ENCODE measurements at places on chromosomes 5 and 9. TPM values are rescaled to one million over a fixed set of nuclear protein-coding genes. Genes with fewer than 3 reads are reported as not detected.

Gene GABRA6
- not detected for total RNA-seq

Gene BSPRY
- 8.8 TPM for total RNA-seq

Gene KIF4B
- total RNA-seq, result 0.12 TPM

Gene C5orf58
- total RNA-seq, result not detected

Gene FOXD4L5
- 0.06 TPM for total RNA-seq

Gene TMEM174
- total RNA-seq, result 6.8 TPM

Gene SRD5A1
- 13.3 TPM for total RNA-seq

Gene RPS23
- 1,566 TPM for total RNA-seq

Gene PCDHA12
- 0.35 TPM for total RNA-seq

Gene AQP7
- 24.2 TPM for total RNA-seq

Gene LVRN
- 2.6 TPM for total RNA-seq

Gene COQ4
- total RNA-seq, result 61.0 TPM

Gene LAMC3
- 47.9 TPM for total RNA-seq

Gene CENPK
- 9.3 TPM for total RNA-seq

Gene JADE2
- total RNA-seq, result 26.9 TPM

Gene RGP1
- total RNA-seq, result 17.8 TPM

Gene CEL
- total RNA-seq, result 4.4 TPM

Gene RASEF
- 6.1 TPM for total RNA-seq

Gene MYOT
- 54.2 TPM for total RNA-seq

Gene RGS14
- total RNA-seq, result 21.0 TPM

Gene CDC26
- total RNA-seq, result 14.9 TPM

Gene EDIL3
- total RNA-seq, result 28.2 TPM

Gene PRRC1
- total RNA-seq, result 42.9 TPM

Gene SPATA31C1
- 0.18 TPM for total RNA-seq

Gene FOXD4L4
- total RNA-seq, result 0.06 TPM

Gene OR1L8
- total RNA-seq, result not detected

Gene ZNF483
- 14.8 TPM for total RNA-seq

Gene SEMA5A
- total RNA-seq, result 45.6 TPM

Gene FAM81B
- total RNA-seq, result 1.5 TPM

Gene PDZD2
- 25.3 TPM for total RNA-seq

Gene SLC6A7
- 0.06 TPM for total RNA-seq

Gene ZBED3
- 11.3 TPM for total RNA-seq

Gene CDO1
- 70.7 TPM for total RNA-seq

Gene GABRA1
- 0.29 TPM for total RNA-seq

Gene NFIL3
- total RNA-seq, result 24.3 TPM

Gene SAPCD2
- 7.2 TPM for total RNA-seq
